BE2C (cell line): ENCODE measurements at places on chromosomes 4 and X.
A peak's percentile ranks its signal among the peaks of the same experiment; 100 is the strongest.

GRCh38 chr4:73479323-73479722 lies 2.2 kb upstream of the AFM start:
- no peak for DNase-seq

- DNase-seq = no peak
Observed at GRCh38 chrX:5683996-5684395, 544.7 kb downstream of the NLGN4X start.

DNA sequence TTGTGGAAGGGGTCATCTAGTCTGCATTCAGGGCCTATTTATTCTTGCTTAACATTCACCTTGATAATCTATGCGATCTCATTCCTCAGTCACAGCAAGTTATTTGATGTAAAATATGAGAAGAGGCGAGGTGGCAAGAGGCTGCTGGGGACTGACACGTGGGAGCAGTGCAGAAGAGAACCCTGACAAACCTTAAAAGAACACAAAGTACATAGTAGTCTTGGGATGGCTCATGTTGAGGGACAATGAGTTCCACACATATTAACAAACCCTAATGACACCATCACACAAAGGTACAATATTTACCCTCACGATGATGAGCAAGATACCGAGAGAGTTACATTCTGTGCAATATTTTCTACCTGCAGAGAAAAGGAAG lies 57.5 kb downstream of the MAML3 start:
- DNase-seq = no peak

- DNase-seq = no peak
Observed at GRCh38 chr4:129581305-129581704, 485.4 kb downstream of the C4orf33 start.

- DNase-seq = no peak
Observed at GRCh38 chrX:133979641-133980230, 5.7 kb downstream of the GPC3 start.

- no peak for DNase-seq
Observed at GRCh38 chr4:108010167-108010566, 20.5 kb downstream of the HADH start.

GRCh38 chrX:10085223-10085622 lies 71.6 kb upstream of the CLCN4 start:
- no peak for DNase-seq

DNA sequence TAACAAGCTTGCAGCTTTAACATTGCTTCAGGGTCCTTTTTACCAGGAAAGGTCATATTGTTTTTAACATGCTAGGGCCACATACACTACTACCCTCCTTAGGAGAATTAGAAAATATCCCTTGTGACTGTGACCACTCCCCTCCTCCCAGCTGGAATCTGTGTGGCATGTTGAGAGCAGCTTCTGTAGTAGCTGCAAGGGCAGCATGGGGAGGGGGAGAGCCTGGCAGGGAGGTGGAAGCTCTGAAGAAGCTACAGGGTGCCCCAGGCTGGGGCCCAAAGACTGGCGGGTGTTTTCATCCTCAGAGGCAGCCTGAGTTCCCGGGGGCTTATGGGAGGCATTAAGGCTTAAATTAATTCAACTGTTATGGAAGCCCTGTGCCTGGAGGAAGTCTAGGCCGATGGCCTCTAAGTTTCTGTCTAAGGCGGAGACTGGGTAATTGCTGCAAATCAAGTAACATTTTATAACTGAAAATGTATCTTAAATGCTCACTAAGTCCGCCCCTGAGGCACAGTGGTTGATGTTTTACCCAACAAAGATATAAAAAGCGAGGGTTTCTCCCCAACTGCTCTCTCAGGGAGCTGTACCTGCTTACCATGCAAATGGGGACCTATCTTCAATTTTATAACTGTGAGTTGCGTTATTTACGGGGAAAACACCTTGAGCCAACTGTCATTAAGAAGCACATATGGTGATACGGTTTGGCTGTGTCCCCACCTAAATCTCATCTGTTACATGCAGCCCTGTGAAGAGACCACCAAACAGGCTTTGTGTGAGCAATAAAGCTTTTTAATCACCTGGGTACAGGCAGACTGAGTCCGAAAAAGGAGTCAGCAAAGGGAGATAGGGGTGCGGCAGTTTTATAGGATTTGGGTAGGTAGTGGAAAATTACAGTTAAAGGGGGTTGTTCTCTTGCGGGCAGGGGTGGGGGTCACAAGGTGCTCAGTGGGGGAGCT lies 37.4 kb upstream of the STS start:
- DNase-seq = no peak

DNA sequence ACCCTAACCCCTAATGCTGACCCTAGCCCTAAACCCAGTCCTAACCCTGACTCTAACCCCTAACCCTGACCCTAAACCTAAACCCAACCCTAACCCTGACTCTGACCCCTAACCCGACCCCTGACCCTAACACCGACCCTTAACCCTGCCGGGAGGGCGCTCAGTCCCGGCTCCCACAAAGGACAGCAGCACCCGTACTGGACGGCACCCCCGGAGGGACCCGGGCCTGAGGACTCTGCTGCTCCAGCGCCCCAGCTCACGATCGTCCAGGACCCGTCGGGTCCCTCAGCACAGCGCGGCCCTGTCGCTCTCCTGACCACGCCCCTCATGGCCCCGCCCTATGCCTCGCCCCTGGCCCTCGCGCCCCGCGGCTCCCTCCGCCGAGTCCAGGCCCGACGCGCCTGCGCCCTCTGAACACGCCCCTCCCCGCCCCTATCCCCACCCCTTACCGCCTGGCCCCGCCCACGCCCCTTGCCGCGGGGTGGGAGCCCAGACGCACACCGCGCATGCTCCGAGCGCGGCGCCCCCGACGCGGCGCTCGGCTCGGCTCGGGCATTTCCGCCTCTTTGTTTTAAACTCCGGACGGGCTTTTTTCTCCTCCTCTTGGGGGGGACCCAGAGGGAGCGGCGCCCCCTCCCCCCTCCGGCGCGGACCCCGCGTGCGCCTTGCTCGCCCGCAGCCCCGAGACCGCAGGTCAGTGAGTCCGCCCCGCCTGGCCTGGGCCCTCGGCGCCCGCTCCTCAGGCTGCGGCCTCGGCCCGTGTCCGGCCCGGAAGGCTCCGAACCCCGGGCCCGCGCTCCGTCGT lies at the start of gene PCGF3:
TSS of gene PCGF3 (plus strand) at position 555 of the 805 bp plus-strand sequence. CDS start 27,849 bp downstream, outside the sequence.
- peak; percentile 99 for DNase-seq

DNA sequence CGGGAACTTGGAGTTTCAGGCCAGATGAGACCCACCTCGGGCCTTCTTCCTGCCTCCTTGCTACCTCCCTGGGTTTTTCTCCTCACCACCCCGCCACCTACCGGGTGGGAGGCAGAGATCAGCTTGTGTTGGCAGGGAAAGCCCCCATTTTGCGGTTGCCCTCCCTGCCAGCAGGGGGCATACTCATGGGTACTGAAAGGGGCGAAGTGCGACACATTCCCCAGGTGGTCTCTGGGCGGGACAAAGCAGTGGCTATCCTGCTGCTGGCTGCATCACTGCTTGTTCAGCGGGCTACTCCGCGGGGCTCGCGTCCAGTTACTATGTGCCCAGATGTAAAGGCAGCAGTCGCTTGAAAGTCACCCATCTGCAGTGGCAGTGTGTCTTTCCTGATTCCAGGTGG lies 330.3 kb downstream of the PDHA2 start:
- DNase-seq = peak; percentile 12

GRCh38 chr4:2792711-2793585 lies at the start of gene SH3BP2:
Gene SH3BP2 (plus strand): TSS chr4:2793085. CDS start chr4:2820618, 27,533 bp downstream.
- DNase-seq = peak; percentile 85

GRCh38 chrX:46927718-46928117 lies 15.5 kb downstream of the JADE3 start:
- no peak for DNase-seq
